ENCODE measurements at places on chromosomes 16 and 17. TPM values are rescaled to one million over a fixed set of nuclear protein-coding genes. Genes with fewer than 3 reads are reported as not detected.
A peak's percentile ranks its signal among the peaks of the same experiment; 100 is the strongest.

RAI1 gene
- polyA plus RNA-seq = 18.9 TPM

SCPEP1 gene
- polyA plus RNA-seq = 44.5 TPM

GINS2 gene
- 25.4 TPM for polyA plus RNA-seq

PRDM7 gene
- polyA plus RNA-seq = not detected

OR1F1 gene
- 0.31 TPM for polyA plus RNA-seq

CSH1 gene
- polyA plus RNA-seq = not detected

SLFN12L gene
- polyA plus RNA-seq = not detected

OR3A3 gene
- not detected for polyA plus RNA-seq

VMP1 gene
- 354 TPM for polyA plus RNA-seq

CCL7 gene
- 0.17 TPM for polyA plus RNA-seq

MARCHF10 gene
- 0.69 TPM for polyA plus RNA-seq

IL34 gene
- 0.40 TPM for polyA plus RNA-seq

DNA sequence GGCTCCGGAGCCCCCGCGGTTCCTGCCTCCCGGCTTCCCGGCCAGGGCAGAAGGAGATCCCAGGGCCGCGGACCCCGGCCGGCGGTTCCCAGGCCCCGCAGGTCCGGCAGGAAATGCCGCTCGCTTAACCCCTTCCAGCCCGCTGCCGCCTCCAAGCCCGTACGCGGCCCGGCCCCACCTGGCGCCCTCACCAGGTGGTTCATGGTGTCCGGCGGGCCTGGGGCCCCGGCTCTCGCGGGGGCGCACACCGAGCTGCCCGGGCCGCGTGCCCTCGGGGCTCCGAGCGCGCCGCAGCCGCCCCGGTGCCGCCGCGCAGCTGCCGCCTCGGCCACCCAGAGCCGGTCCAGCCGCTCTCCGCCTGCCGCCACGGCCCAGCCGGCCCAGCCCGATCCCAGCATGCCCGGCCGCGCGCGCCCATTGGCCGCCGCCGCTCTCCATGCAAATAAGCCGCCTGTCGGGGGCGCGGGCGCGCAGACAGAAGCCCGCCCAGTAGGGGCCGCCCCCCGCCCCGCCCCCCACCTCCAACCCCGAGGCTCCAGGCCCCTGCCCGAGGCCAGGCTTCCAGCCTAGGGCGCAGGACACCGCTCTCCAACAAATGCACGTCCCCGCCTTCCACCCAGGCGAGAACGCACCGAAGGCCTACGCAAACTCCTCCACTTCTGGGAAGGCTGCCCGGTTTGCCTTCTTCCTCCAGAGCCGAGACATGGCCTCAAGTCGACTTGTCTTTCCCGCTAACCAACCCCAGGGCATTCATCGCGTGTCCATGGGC, at the start of gene BCAR1:
Gene BCAR1 (minus strand): TSS at position 345 of the 769 bp plus-strand sequence. CDS start 142 bp downstream, at position 203.
- peak; percentile 85 for DNase-seq

GRCh38 chr16:1220098-1220728, 4.9 kb downstream of the TPSG1 start:
- no peak for DNase-seq

DNA sequence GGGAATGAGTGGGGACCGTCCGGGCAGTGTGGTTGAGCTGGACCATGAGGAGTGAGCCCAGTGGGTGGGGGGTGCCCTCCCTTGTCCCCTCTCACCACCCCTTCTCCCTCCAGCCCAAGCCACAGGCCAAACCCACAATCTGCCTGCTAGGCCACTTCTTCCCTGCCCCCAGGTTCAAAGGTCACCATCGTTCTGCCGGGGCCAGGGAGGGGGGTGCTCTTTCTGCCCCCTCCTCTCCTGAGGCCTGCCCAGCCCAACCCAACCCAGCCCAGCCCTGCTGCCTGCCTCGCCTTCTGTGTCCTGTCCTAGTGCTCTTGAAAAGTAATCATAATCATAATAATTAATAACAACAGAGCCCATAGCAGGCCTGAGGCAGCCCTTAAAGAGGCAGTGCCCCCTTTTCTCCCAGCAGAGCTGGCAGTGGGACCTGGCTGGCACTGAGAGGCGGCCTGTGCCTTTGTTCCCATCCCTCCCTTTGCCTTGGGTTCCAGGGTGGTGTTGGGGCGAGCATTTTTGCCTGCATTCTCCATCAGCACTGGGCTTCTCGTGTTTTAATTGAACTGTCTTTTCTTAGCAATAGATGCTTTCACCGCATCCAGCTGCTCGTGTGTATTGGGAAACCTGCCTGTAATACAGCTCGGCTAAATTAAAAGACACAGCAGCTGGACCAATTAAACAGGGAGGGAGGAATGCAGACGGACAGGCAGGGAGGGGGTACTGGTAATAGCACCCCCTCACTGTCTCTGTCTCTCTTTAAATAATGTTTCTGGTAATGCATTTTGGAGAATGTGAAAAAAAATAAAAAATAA, 46.8 kb downstream of the SREBF1 start:
- DNase-seq = no peak

- peak; percentile 20 for DNase-seq
These were observed 45.3 kb downstream of the REXO5 start for GRCh38 chr16:20851601-20852000.

DNA sequence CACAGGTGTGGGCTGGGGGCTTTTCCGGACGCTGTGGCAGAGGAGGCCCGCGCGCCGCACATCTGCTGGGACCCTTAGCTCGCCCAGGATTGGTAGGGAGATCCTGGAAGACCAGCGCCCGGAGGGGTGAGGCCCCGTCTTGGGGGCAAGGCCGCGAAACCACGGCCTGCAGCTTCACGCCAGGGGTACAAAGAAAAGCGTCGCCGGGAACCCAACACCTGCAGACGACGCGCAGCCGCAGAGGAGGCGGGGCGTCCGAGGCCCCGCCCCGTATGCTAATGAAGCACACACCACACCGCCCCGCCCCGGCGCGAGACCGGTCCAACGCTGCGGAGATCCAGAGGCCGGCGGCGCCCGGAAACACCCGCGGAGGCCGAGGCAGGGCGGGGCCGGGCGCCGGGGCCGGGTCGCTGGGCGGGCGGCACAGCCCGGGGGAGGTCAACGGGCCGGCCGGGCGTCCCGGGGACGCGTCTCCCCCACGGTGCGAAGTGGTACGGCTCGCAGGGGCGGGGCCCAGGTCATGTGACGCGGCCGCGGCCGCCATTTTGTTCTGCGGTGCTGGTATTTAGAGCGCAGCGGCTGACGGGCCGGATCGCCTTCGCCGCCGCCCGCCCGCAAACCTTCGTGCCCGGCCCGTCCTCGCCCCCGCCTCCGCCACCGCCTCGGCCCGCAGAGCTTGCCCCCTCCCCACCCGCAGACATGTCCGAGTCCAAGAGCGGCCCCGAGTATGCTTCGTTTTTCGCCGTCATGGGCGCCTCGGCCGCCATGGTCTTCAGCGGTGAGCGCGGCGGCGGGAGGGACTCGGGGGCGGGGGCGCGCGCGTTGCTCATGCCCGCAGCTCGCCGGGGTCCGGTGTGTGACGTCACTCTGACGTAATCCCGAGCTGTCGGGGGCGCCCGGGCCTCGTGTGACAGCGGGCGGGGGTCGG, at the start of gene ATP6V0C:
Gene ATP6V0C (plus strand): TSS at position 548 of the 928 bp plus-strand sequence. CDS start 152 bp downstream, at position 700.
- DNase-seq = peak; percentile 86

DNA sequence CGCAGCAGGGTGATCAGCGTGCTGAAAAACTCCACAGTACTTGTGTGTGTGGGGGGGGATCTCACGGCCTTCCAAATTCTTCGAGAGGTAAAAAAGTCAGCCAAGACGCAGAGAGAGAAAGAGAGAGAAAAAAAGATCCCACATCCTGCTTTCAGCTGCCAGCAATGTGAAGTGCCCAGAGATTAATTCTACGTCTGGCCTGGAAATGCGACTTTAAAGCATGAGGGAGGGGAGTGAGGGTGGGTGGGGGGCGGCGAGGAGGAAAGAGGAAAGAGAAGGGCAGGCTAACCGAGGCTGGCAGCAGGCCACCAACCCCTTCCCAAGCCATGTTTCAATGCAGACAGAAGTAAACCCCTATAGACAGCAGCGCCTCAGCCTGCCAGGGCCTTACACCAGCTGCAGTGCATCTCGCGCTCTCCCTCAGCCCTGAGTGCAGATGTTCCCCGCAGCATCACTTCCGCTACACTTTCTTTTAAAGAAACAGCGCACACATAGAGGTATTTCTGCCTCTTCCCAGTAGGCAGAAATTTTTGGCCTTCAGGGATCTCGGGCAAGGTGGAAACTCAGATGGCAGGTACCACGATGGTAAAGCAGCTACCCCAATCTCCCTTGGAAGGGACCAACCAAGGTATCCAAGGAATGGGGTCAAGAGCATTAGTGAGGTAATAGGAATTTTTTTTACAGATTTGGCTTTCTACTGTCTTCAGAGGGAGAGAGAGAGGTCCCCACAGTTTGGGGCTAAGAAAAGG, 87.8 kb downstream of the SMG6 start:
- DNase-seq = no peak

- DNase-seq = no peak
These were observed 392.9 kb downstream of the SLC39A11 start for GRCh38 chr17:72699545-72699944.

- no peak for DNase-seq
These were observed 238.5 kb downstream of the SOX9 start for GRCh38 chr17:72359274-72359673.

DNA sequence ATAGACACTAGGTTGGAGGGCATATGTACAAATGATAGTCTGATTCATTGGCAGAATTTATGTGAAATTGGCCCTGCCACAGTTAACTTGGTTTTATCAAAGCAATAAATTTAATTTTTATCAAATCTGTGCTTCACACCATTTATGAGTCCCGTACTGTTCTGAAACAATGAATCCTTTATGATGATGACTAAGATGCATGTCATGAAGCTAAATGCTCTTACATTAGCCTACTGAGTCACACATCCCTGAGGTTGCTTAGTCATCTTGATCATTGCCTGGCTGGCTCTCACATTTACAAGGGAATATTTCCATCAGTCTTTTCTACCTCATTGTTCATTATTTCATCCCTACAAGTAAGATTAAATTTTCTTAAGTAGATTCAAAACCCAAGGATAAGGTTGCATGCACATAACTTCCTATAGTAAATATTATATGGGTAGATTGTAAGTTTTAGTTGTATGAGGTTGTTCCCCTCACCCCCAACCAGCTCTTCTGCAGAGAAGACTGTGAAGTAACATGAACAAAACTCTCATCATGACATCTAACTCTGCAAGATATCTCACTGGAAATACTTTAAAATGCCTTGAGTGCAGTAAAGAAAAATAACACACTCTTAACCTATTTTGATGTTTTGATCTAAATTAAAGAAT, 170.7 kb downstream of the CYB561 start:
- DNase-seq = peak; percentile 82

DNA sequence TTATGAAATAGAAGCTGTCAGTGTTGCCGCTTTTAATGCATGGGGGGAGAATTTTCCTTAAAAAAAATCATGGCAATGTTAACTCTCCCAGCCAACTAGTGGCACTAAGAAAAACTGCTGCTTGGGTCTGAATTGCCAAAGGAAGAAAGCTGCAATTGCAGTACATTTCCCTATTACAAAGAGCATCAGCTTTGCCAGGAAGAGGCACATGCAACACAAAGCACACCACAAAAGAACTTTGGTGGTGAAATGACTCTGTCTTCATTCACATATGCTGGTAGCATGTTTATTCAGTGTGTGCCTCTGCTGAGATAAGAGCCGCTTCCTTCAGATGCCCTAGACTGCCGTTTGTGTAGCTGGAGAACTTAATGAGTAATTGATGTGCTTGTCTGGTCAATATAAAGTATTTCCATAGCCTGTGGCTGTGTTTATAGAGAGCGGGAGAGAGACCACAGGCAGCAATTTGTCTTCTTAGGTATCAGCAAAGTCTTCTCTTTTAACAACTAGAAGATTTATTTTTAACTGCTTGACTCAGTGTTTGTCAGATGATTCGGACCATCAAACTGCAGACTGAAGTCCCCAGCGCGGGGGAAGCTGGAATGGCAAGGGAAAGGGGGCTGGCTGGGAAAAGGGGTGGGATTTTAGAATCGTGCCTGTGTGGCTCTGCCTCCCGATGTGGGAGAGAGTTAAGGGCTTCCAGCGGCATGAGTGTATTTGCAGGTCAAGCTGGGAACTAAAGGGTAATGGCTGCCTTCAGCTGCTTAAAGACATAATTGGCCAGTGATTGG, 115.1 kb downstream of the MRTFB start:
- peak; percentile 50 for DNase-seq

GRCh38 chr16:81632392-81633146, 146.5 kb upstream of the PLCG2 start:
- peak; percentile 60 for DNase-seq

DNA sequence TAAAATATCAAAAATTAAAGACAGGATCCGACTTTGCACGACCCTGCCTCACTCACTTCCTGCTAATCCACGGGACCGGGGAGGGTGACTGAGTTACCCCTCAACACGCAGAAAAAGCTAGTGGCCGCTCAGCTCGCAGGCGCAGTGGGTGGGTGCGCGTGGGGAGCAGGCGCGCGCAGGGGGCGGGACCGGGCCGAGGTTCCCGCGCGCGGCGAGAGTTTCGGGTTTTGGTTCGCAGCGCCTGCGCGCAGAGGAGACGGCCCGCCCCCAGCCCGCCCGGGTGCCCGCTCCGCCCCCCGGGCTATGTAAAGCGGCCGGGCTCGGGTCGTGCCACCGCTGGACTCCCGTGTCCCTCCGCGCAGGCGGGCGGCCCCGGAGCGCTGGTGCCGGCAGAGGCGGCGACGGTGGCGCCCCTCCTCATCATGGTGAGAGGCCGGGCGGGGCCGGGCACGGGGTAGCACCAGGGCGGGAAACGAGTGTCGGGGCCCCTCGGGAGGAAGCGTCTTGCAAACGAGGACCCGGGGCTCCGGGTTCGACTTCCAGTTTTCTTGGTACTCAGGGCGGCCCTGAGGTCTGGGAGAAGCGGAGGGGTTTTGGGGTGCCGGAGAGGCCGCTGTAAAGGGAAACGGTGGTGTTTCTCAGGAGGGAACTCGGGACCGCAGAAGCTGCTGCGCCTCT, at the start of gene CNP:
Gene CNP (plus strand): TSS at position 333 of the 678 bp plus-strand sequence. CDS start 90 bp downstream, at position 423.
- DNase-seq = peak; percentile 92

- DNase-seq = no peak
These were observed 14.8 kb upstream of the C17orf113 start for GRCh38 chr17:42065201-42065600.

GRCh38 chr17:82864713-82865248, 25.0 kb upstream of the ZNF750 start:
- no peak for DNase-seq

- DNase-seq = no peak
These were observed 603.0 kb upstream of the CDH8 start for GRCh38 chr16:62638964-62639870.

- DNase-seq = no peak
These were observed 14.7 kb downstream of the DBNDD1 start for GRCh38 chr16:90004577-90004976.

GRCh38 chr17:56528696-56529095, 64.8 kb upstream of the NOG start:
- no peak for DNase-seq

GRCh38 chr16:63426275-63426870, 1390.1 kb upstream of the CDH8 start:
- no peak for DNase-seq

DNA sequence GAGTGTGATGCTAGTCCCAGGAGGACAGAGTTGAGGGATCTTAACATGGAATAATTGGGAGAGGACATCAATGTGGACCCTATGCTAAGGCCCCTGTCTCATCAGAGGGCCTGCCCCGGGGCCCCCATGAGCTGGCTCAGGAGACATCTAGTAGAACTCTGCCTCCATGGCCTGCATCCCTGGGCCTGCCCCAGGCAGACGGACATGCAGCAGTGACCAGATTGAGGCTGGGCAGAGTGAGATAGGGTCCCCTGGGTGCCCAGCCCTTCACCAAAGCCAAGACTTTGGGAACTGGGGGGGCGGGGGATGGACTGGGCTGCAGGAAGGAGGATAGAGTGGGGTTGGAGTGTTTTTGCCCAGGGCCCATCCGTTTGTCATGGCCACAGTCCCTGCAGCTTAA, 115.2 kb downstream of the CCDC182 start:
- DNase-seq = no peak

GRCh38 chr17:17035490-17035889, 6.8 kb upstream of the MPRIP start:
- no peak for DNase-seq

- DNase-seq = no peak
These were observed 4.9 kb downstream of the TNRC6C start for GRCh38 chr17:77963441-77963840.

All from A549 (cell line).